ENCODE measurements at places on chromosomes 3 and 15.

- DNase-seq, result no peak
Observed at GRCh38 chr3:124522082-124522625, 208.1 kb upstream of the UMPS start.

GRCh38 chr3:104696470-104696869 lies 670.2 kb upstream of the ALCAM start:
- DNase-seq, result no peak

DNA sequence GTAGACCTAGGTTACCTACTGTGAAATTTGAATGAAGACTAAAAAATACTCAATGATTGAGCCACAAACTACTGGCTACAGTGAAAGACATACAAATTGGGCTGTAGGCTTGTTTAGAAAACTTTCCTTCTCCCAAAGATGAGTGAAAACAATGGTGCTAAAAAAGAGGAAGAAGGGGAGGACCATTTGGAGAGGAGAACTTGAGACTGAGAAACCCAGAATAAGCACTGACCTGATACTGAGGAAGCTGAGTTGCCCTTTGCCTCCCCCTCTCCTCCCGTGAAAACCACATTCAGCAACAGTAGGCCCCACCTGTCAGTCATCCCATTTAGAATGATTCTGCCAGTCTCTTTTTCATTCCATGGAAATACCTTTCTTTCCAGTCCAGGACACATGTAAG lies 484.0 kb upstream of the TGFBR2 start:
- no peak for DNase-seq

DNA sequence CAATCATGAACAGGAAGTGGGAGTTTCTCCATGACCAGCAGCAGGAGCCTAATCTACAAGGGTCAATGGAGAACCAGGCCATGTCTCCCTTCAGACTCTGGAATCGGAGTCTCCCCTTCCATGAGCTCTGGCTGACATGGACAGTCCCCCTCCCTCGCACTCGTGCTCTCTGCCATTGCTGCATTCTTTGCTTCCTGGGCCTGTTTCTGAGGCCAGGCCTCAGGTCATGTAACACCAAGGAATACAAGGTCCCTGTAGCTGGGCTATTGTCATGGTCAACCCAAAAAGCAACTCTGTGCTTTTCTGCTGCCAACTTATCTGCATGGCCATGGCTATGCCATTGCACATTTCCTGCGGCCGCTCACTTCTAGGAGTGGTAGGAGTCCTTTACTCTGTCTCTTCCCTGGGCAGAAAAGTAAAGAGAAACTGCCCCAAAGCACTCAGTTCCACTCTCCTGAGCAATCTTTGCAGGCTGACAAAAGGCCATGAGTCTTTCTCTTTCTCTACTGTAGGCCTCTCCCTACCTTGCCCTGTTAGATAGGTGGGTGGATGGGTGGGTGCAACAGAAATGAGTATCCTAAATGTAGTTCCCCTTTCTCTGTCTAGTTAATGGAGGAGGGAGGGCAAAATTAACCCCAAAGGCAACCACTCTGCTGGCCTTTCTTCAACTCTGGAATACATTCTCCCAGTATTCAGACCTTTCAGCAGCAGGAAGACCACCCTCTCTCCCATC lies 40.8 kb upstream of the PROK2 start:
- no peak for DNase-seq

- DNase-seq, result no peak
Observed at GRCh38 chr15:59332009-59332408, 40.7 kb downstream of the MYO1E start.

- no peak for DNase-seq
Observed at GRCh38 chr3:150721285-150722130, 17.8 kb upstream of the ERICH6 start.

GRCh38 chr3:48459331-48459730 lies 12.8 kb downstream of the ATRIP start:
- DNase-seq, result no peak

GRCh38 chr3:171356251-171356650 lies 104.0 kb downstream of the TNIK start:
- DNase-seq, result no peak

DNA sequence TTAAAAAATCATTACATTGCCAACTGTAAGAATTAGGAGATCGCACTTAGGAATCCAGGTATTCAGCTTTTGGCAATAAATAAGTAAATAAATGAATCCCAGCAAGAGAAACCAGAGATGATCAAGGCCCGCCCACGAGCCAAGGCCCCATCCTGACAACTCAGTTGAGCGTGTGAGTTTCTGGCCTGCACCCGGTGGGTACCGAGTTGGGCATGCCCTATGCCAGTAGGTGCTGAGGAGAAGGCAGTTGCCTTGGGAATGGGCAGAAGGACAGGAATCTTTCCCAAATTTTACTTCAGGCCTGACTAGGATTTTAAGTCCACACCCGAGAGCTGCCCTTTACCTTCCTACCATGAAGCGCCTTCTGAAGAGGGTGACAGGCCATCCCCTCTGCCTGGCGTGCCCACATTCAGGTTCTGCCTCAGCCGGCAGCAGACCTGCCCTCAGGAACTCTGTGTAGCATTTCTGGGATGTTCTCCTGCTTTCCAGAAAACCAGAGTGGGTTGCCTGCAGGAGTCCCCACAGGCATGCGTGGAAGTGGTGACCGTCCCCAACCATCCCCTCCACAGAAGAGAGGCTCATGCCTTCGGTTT lies 99.3 kb upstream of the ALDH1A3 start:
- DNase-seq, result no peak

GRCh38 chr3:4313606-4314293 lies 10.6 kb downstream of the SETMAR start:
- no peak for DNase-seq

- DNase-seq, result no peak
Observed at GRCh38 chr3:15681668-15682067, 80.1 kb downstream of the BTD start.

GRCh38 chr15:89088605-89089315 lies 504 bp downstream of the ABHD2 start:
- no peak for DNase-seq

DNA sequence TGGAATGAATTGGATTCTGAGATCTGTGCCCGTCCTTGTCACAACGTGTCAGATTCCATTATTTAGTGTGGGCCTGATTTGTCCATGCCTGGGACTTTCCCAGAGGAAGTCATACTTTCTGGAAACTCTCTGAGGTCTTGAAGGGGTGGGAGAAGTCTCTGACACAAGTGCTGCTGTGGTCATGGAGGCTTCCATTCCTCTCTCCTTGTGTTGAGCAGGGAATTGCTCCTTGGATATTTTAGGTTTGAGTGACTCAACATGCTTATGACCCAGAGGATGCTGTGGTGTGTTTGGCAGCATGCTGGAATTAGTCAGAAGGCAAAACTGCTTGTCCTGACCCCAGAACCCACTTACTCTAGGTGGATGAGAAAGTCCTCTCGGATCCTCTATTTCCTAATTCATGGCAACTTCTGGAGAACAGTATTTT lies 132.1 kb downstream of the LPP start:
- peak; percentile 98 for DNase-seq

DNA sequence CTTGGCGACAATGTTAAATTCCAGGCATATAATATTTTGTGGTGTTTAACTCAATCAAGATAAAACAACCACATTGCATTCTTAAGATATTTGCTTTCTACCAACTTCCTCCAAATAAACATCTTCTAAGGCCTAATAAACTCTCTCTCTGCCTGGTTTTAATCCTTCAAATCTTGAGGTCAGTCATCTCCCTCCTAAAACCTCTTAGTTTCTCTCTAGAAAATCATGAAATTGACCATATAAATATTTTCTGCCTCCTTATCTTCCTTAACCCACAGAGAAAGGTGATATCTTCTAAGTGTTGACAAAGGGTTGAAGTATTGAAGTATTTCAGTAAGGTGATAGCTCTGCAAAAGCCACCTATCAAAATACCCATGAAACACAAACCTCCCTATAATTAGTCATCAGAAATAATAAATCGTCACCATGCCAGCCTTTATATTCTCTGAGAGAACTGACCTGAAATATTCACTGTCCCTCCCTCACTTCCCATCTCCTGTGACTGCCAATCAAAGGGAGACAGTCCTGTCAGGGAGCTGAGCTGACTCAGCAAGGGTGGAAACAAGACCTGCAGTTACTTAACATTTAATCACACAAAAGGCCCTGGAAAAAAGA lies 1261.1 kb downstream of the ROBO1 start:
- DNase-seq, result no peak

DNA sequence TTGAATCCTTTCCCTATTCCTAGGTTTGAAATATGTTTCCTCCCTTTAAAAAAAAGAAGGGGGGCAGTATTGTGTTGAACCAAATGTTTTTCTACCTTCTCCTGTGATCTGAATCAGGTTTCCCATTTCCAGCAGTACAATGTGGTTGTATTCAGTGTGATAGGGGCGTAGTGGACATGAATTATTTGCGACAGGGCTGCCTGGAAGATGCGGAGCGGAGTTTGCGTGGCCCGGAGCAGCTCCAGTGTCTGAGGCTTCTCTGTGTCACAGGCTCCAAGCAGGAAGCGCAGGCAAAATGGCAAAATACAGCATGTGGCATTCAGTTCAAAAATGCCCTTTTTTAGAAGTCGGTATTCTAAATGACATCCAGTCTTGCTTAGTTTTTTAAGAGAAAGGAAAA lies 154.4 kb downstream of the PGPEP1L start:
- DNase-seq, result peak; percentile 83

DNA sequence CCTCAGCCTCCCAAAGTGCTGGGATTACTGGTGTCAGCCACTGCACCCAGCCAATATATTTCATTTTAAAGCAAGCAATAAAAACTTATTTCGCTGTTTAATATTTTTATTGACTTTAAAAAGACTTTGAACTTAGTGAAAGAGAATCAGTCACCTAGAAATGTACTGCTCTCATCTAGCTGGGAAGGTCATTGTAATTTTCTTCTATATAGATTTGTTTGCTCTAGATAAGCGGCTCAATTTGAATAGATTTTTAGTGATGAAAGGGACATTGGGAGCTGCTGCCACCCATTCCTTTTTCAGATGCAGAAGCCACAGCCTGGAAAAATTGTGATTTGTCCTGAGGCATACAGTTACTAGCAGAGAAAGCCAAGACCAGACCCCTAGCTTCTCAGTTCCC lies 40.1 kb downstream of the CAPN7 start:
- no peak for DNase-seq
